ENCODE measurements at places on chromosomes 2 and 18. TPM values are rescaled to one million over a fixed set of nuclear protein-coding genes. Genes with fewer than 3 reads are reported as not detected.
A peak's percentile ranks its signal among the peaks of the same experiment; 100 is the strongest.

ANKRD30BL gene
- total RNA-seq = not detected

- H3K36me3 ChIP-seq = peaks cover 29% of the 10 kb centered on the region
- no peak overlapping the region for H3K27ac ChIP-seq
- DNase-seq = no peak
- no peak overlapping the region for H3K4me3 ChIP-seq
- H3K4me1 ChIP-seq = peaks cover 3% of the 10 kb centered on the region
Measured at GRCh38 chr2:239137898-239138283, 262.9 kb downstream of the HDAC4 start.

DNA sequence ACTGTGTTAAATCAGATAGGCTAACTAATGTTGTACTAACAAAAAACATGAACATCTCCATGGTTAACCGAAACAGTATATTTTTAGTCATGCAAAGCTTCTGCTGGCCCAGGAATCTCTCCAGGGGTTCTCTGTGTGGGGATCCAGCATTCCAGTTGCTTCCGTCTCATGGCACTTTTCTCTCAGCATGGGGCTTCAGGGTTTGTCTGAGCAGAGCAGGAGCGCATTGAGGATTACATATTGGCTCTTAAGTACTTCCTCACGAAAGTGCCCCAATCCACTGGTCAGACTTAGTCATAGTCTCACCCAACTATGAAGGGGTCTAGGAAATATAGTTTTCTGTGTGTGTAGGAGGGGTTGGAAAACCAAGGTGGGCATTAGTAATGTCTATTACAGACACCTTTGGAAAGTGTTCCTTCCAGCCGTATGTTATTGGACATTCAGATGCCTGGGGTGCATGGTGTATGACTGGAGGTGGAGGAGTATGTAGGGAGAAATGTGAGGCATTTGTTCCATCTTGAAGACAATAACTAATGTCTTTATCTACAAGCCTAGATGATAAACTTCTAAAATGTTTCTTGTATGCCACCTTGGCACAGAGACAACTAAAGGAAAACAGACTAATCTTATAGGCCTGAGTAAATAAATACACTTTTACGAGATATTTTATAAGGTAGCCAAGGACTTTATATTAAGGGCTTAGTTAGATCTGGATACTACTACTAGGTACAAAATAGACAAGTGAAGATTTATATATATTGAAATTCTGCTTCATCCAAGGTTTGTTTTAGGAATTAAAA is 123.8 kb upstream of the ZEB2 start:
- H3K27ac ChIP-seq = no peak overlapping the region
- no peaks in the 10 kb centered on the region for H3K36me3 ChIP-seq
- H3K4me1 ChIP-seq = no peaks in the 10 kb centered on the region
- DNase-seq = no peak
- H3K4me3 ChIP-seq = no peak overlapping the region

GRCh38 chr18:59328683-59329082 is 10.2 kb upstream of the CPLX4 start:
- no peak for DNase-seq
- no peak overlapping the region for H3K27ac ChIP-seq
- no peaks in the 10 kb centered on the region for H3K4me1 ChIP-seq
- H3K27me3 ChIP-seq = no peaks in the 10 kb centered on the region
- H3K36me3 ChIP-seq = peaks cover 48% of the 10 kb centered on the region

RAB6D gene
- total RNA-seq = not detected

APCDD1 gene
- total RNA-seq = 77.0 TPM

MSH6 gene
- 11.8 TPM for total RNA-seq

- H3K27me3 ChIP-seq = no peaks in the 10 kb centered on the region
- no peak overlapping the region for H3K27ac ChIP-seq
- no peak overlapping the region for H3K4me3 ChIP-seq
- DNase-seq = no peak
- H3K4me1 ChIP-seq = no peaks in the 10 kb centered on the region
Measured at GRCh38 chr18:33673689-33674088, 95.7 kb downstream of the ASXL3 start.

GRCh38 chr2:203543898-203544328 is 8.8 kb upstream of the RAPH1 start:
- no peak overlapping the region for H3K4me3 ChIP-seq
- H3K27ac ChIP-seq = no peak overlapping the region
- H3K27me3 ChIP-seq = no peaks in the 10 kb centered on the region
- no peak for DNase-seq
- H3K4me1 ChIP-seq = no peaks in the 10 kb centered on the region
- H3K36me3 ChIP-seq = no peaks in the 10 kb centered on the region

GRCh38 chr2:67936969-67937368 is 125.8 kb downstream of the C1D start:
- peaks cover 5% of the 10 kb centered on the region for H3K4me1 ChIP-seq
- H3K27me3 ChIP-seq = no peaks in the 10 kb centered on the region
- H3K27ac ChIP-seq = peak overlapping the region; percentile 77
- no peaks in the 10 kb centered on the region for H3K36me3 ChIP-seq
- DNase-seq = no peak

HMSD gene
- total RNA-seq = not detected

GRCh38 chr18:65751155-65752085 is 608 bp downstream of the CDH7 start:
- no peak for DNase-seq
- no peak overlapping the region for H3K27ac ChIP-seq
- H3K4me3 ChIP-seq = peak overlapping the region; percentile 42
- no peaks in the 10 kb centered on the region for H3K4me1 ChIP-seq
- no peaks in the 10 kb centered on the region for H3K27me3 ChIP-seq
- H3K36me3 ChIP-seq = no peaks in the 10 kb centered on the region

DNA sequence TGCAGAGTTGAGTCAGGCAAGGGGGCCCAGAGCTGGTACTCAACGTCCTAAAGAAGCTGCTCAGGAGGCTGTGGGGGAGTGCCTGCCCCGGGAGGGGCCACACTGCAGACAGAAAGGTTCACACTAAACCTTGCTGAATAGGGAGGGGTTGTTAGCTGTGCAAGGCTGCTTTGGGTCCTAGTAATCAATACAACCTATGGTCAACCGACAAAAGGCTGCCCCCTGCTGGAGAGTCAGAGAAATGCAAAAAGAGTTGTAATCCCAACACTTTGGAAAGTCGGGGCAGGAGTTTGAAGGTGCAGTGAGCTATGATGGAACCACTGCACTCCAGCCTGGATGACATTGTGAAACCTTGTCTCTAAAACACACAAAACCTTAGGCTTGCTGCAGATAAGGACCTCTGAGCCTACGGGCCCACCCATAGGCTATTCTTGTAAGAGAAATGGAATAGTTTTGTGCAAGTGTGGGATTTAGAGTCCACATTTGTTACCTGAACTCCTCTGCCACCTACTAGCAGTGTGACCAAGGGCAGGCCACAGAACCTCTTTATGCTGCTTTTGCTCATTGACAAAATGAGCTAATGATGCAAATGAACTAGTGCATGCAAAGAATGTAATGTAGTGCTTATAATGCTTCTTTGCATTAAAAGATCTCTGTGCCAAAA is 81.5 kb downstream of the PRPF40A start:
- no peaks in the 10 kb centered on the region for H3K4me1 ChIP-seq
- H3K36me3 ChIP-seq = peaks cover 40% of the 10 kb centered on the region
- no peaks in the 10 kb centered on the region for H3K27me3 ChIP-seq
- H3K4me3 ChIP-seq = no peak overlapping the region
- DNase-seq = no peak

DNA sequence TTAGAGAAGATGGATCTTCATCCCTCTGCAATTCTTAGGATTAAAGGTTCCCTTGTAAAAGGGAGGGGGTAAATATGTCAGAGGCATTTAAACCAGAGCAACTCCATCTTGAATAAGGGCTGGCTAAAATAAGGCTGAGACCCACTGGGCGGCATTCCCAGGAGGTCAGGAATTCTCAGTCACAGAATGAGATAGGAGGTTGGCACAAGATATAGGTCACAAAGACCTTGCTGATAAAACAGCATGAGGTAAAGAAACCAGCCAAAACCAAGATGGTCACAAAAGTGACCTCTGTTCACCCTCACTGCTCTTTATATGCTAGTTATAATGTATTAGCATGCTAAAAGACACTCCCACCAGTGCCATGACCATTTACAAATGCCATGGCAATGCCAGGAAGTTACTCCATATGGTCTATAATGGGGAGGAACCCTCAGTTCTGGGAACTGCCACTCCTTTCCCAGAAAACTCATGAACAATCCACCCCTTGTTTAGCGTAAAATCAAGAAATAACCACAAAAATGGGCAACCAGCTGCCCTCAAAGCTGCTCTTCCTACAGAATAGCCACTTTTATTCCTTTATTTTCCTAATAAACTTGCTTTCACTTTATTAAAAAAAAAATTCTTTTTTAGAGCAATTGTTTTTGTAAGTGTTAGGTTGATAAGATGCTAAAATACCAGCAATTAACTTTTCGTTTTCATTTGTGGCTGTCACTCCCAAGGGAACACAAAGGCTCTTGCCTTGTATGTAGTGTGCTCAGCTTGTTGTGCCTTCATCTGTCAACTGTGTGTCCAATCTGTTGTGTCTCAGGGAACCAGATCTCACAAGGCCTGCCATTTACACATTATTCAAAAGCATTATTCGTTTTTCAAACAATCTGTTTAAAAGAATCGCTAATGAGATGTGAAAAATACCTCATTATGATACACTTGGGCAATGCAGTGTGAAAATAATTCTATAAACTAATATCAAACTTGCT is 205.2 kb upstream of the RGPD4 start:
- no peaks in the 10 kb centered on the region for H3K27me3 ChIP-seq
- H3K36me3 ChIP-seq = no peaks in the 10 kb centered on the region
- H3K27ac ChIP-seq = no peak overlapping the region
- H3K4me1 ChIP-seq = no peaks in the 10 kb centered on the region
- no peak overlapping the region for H3K4me3 ChIP-seq
- DNase-seq = no peak

KHK gene
- total RNA-seq = 0.85 TPM

DNA sequence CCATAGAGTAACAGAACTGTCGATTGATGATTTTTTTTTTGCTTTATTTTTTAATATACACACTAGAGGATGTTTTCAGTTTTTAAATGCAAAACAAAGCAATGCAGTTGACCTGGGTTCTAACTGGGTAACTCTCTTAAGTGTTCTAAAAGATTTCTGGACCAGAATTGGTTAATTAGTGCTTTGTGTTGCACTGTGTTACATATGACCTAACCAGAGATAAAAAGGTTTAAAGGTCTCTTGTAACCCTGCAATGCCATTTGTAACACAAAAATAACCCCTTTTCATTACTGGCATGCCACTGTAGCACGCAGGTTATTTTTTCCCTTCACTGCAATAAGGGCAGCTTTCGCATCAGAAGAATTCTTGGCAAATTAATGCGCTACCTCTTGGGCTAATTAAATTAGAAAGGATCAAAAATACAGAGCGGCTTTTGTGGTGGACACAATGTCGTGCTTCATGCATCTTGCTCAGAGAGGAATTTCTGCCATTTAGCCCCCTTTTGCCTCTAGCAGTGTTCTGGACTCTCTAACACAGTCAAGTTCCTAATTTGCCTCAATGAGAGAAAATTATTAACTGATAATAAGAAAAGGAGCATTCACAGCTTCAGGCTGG is 250.8 kb upstream of the ZEB2 start:
- H3K4me3 ChIP-seq = no peak overlapping the region
- no peaks in the 10 kb centered on the region for H3K4me1 ChIP-seq
- DNase-seq = no peak
- H3K27ac ChIP-seq = no peak overlapping the region
- no peaks in the 10 kb centered on the region for H3K27me3 ChIP-seq
- H3K36me3 ChIP-seq = no peaks in the 10 kb centered on the region

BBS5 gene
- 1.5 TPM for total RNA-seq

GRCh38 chr2:40360652-40361051 is 91.2 kb downstream of the SLC8A1 start:
- H3K27me3 ChIP-seq = no peaks in the 10 kb centered on the region
- no peak overlapping the region for H3K27ac ChIP-seq
- no peaks in the 10 kb centered on the region for H3K4me1 ChIP-seq
- no peaks in the 10 kb centered on the region for H3K36me3 ChIP-seq
- no peak overlapping the region for H3K4me3 ChIP-seq
- DNase-seq = no peak

DNA sequence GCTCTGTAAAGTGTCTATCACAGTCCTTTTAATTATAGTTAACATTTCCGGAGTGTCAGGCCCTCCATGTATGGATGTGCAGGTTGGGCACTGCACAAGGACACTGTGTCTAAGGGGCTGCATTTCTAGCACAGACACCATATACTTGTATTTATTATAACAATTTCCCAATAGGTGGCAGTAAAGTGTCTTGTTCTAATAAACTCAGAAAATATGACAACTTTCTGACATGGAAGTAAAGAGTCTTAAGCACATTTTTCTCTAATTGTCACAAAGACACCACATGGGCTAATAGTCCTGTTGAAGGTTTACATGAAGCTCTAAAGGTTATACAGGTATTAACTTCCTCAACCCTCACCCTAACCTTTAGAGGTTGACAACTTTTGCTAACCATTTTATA is 156.6 kb downstream of the DYSF start:
- H3K36me3 ChIP-seq = no peaks in the 10 kb centered on the region
- H3K27ac ChIP-seq = no peak overlapping the region
- no peak overlapping the region for H3K4me3 ChIP-seq
- peaks cover 12% of the 10 kb centered on the region for H3K4me1 ChIP-seq
- H3K27me3 ChIP-seq = no peaks in the 10 kb centered on the region

RSAD2 gene
- total RNA-seq = 0.32 TPM

- DNase-seq = no peak
- H3K36me3 ChIP-seq = no peaks in the 10 kb centered on the region
- no peak overlapping the region for H3K4me3 ChIP-seq
Measured at GRCh38 chr2:63680455-63680854, 91.7 kb downstream of the MDH1 start.

SERPINB2 gene
- total RNA-seq = not detected

DNA sequence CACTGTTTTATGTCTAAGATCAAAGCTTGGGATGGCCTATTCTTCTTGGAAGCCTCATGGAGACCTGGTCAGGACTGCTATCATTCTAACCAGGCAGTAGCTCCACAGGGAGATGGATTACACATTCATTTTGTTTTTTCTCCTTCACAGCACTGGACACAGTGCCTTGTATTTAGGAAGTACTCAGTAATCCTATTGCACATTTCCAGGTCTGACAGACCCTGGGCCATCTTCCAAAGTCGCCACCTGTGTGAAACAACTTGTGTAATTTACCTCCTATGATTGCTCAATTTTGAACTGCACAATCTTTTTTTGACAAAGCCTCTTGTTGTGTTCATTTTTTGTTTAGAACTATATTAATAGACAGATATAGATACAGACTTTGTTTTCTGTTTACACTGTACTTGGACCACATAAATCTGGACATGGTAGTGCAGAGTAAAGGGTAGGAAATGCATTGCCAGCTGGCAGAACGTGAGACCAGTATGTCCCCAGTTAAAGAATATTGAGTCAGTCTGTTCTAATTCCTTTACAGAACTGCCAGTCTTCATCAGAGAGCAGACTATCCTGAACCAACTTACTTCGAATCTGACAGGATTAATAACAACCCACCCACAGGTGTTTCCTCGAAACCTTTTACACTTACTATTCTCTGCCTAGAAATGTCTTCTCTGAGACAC is 277.8 kb upstream of the CYRIA start:
- no peak overlapping the region for H3K27ac ChIP-seq
- no peaks in the 10 kb centered on the region for H3K36me3 ChIP-seq
- DNase-seq = no peak
- H3K27me3 ChIP-seq = no peaks in the 10 kb centered on the region
- H3K4me1 ChIP-seq = no peaks in the 10 kb centered on the region

SCYGR4 gene
- total RNA-seq = not detected

- no peaks in the 10 kb centered on the region for H3K27me3 ChIP-seq
- no peak for DNase-seq
- H3K27ac ChIP-seq = no peak overlapping the region
- H3K36me3 ChIP-seq = no peaks in the 10 kb centered on the region
- no peaks in the 10 kb centered on the region for H3K4me1 ChIP-seq
Measured at GRCh38 chr2:88654714-88655113, 27.4 kb upstream of the EIF2AK3 start.

- no peak overlapping the region for H3K4me3 ChIP-seq
- no peaks in the 10 kb centered on the region for H3K4me1 ChIP-seq
- no peaks in the 10 kb centered on the region for H3K27me3 ChIP-seq
- no peaks in the 10 kb centered on the region for H3K36me3 ChIP-seq
Measured at GRCh38 chr2:239846789-239847676, 178.1 kb downstream of the NDUFA10 start.

Data from ascending aorta (tissue), 2 donors.